ENCODE measurements at places on chromosomes 6 and 20.
A peak's percentile ranks its signal among the peaks of the same experiment; 100 is the strongest.

- DNase-seq: no peak
These were observed 111.2 kb downstream of the TAF4 start for GRCh38 chr20:61954276-61955021.

DNA sequence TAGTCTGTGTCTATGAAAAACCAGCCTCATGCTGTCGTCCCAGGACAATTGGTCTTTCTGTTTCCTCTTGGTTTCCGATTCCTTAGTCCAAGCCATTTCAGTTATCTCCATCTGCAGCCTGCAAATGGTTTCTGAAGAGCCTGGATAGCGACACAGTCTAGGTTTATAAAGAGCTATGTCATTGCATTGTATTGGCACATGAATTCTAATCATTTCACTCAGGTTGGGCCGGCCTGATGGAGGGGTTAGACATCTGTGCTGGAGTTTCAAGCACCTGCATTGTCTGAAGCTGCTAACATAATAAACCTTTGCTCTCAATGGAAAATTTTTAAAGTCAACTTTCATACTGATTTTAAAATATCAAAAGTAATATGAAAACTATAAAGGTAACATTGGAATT lies 232.6 kb upstream of the MAP3K7 start:
- DNase-seq: no peak

DNA sequence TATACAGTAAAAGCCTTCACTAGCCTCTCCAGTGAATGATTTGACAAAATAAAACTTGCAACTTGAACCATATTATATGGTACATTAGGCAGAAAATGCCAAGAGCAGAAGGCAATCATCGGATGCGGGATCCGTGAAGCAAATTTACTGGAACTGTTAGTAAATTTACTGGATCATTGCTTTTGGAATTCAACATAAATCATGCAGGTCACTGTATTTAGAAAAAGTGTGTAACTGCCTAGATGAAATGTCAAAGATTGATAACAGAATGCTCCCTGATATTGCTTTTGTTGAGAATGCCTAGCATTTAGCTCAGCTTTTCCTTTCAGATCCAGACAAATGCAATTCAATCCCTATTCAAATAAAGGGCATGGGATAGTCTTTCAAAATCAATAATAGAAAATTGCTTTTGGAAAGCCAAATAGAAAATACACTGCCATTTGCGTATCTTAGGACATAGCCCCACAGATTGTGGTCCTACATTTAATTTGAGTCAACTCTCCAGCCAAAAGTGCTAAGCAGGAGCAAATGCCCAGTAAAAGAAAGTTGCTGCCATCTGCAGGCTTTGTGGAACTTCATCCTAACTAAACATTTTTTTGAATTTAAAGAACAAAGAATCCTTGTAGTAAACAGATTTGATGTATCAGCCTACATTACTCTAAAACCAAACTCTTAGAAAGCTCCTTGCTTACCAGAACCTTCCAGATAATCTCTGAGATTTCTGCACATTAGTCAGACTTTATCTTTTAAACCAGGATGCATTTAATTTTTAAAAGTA lies 109.5 kb upstream of the HSF2 start:
- DNase-seq: no peak

DNA sequence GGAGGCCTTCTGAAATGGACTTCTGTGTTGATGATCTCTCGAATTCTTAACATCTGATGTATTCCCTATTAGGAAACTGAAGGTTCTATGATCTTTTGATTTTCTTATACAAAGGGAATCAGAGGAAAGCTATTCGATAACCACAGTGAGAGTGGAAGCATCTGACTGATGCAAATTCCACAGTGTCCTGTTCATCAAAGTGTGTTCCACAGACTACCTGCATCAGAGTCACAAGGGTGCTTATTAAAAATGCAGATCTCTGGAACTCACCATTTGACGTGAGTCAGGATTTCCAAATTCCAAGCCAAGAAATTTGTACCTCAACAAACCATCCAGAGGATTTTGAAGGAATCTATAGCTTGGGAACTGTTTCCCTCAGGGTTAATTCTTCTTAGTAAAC lies 4.4 kb upstream of the MEP1A start:
- DNase-seq: no peak

- no peak for DNase-seq
These were observed 180.6 kb upstream of the ZFP64 start for GRCh38 chr20:52372169-52372568.

- no peak for DNase-seq
These were observed 72.1 kb downstream of the MAP3K5 start for GRCh38 chr6:136720045-136720770.

DNA sequence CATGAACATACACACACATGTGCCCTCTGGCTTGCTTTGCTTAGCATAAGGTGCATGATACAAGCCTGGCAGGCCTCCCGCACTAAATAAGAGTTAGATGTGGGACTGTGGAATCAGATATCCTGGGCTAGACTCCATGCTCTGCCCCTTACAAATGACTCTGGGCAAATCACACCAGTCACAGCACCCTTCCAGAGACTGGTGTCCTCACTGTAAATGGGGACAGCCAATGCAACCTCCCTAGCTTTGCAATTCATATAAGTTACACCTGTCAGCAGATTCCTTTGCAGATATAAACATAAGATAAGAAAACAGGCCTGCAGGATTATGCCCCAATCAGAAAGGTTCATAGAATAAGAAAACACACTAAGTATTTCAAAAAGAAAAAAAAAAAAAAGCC lies 174.1 kb downstream of the PTPRT start:
- DNase-seq: no peak

DNA sequence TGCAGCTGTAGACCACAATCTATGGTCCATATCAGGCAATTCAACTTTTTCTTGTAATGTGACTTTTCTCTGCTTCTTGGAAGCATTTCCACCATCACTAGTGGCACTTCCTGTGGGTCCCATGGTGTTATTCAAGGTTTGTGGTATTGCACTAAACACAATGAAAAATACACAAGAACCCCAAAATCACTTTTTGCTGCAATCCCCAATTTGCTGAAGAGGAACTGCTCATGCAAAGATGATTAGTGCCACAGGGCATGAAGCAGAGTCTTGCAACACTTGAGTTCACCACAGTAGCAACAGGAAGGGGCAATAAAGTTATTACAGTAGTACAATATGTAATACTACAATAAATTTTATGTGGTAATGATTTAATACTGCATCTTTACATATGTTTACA lies 16.8 kb upstream of the TAAR1 start:
- no peak for DNase-seq

- DNase-seq: no peak
These were observed 4.0 kb downstream of the SNX5 start for GRCh38 chr20:17964632-17965031.

- DNase-seq: no peak
These were observed 54.1 kb downstream of the UBE2V1 start for GRCh38 chr20:50058662-50059402.

DNA sequence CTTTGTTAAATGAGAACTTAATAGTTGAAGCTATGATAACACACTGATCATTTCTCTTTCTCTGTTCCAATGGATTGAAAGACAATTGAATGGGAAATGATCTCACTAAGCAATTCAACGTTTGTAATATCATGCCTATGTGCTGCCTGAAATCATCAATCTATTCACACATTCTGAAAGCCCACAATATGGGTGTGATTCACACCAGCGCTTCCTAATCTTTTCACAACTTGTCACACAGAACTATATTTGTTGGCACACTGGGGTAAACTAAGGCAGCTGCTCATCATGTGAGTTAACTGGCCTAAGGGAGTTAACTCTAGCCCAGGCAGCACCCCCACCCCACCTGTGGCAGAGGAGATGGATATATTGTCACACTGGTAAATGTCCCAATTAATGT lies 37.1 kb upstream of the UTRN start:
- peak; percentile 35 for DNase-seq

- no peak for DNase-seq
These were observed 560.0 kb downstream of the TBC1D32 start for GRCh38 chr6:120774275-120774674.

DNA sequence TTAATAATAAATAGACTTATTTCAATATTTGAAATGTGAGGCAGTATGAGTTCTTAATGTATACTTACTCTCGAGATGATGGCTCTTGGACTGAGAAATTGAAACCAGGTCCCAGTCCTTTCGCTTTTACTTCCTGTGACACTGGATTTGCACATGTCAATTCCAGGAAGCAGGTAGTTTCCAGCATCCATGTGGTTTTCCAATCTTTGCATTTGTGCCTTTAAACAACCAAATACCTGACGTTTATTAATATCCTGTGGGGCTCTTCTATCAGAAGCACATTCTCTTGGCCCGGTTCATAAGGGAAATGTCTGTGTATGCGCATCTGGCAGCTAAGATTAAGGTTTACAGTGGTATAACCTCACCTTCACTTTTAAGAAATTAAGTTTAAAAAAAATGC lies 13.1 kb downstream of the UTRN start:
- DNase-seq: no peak

GRCh38 chr6:106534564-106534982 lies 94.7 kb downstream of the RTN4IP1 start:
- peak; percentile 66 for DNase-seq

- no peak for DNase-seq
These were observed 6.8 kb downstream of the BTN2A1 start for GRCh38 chr6:26464416-26465131.

GRCh38 chr6:27650620-27651370 lies 177.9 kb upstream of the ZNF184 start:
- peak; percentile 60 for DNase-seq

- no peak for DNase-seq
These were observed 32.3 kb downstream of the CNKSR3 start for GRCh38 chr6:154478021-154478700.

GRCh38 chr6:143747347-143747842 lies 69.6 kb downstream of the PHACTR2 start:
- DNase-seq: no peak

DNA sequence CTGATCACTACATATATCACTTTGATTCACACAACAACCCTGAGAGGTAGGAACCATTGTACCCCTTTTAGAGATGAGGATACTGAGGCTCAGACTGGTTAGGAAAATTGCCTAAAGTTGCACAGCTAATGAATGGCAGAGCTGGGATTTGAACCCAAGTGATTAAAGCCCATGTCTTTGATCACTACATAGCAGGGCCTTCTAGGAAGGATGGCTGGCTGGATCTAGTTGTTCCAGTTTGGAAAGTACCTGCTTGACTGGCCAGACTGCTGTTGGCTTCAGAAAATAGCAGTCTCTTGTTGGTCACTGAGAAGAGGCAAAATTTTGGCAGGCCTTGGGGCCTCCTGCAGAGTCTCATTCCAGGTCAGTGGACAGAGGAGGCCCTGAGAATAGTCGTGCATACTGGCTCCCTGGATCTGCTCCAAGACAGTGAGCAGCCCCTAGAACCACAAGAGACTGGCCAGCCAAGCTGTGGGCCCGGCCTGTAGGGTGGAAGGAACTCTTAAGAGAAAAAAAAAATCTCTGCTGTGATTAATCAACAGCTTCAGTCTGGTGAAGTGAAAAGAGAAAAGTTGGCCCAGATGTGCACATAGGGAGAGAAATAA lies 17.5 kb downstream of the PPARD start:
- DNase-seq: no peak

GRCh38 chr20:50596694-50597021 lies 86.5 kb downstream of the PTPN1 start:
- no peak for DNase-seq

GRCh38 chr6:52522655-52523054 lies 54.2 kb downstream of the TRAM2 start:
- no peak for DNase-seq

GRCh38 chr20:56322681-56323080 lies 36.1 kb upstream of the FAM210B start:
- DNase-seq: no peak

DNA sequence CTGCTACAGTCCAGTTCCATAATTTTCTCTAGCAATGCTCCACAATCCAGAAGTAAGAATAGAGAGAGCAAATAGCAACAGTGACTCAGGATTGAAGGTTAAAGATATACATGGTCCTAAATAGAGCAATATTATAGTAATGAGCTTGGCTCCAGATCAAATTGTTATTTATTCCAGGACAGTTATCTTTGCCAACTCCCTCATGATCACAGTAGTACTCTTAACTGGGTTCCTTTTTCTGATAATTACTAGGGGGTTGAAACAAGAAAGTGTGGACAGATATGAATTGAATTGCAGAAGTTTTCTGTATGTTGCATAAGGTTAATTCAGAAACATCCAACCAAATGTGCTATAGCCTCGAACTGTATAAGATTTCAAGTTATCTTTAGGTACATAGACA lies 11.9 kb downstream of the FAM184A start:
- no peak for DNase-seq

Data from activated T-cell treated with anti-CD3 and anti-CD28 coated beads, Interleukin-2, amount 50 U/mL, for 24 hours (primary cell).